HT-29 (cell line): ENCODE measurements at places on chromosomes 3 and 15.

- no peak for DNase-seq
Measured at GRCh38 chr3:69983546-69984265, 15.8 kb upstream of the SAMMSON start.

- DNase-seq = peak; percentile 55
Measured at GRCh38 chr3:128112357-128112968, 11.1 kb downstream of the RUVBL1 start.

DNA sequence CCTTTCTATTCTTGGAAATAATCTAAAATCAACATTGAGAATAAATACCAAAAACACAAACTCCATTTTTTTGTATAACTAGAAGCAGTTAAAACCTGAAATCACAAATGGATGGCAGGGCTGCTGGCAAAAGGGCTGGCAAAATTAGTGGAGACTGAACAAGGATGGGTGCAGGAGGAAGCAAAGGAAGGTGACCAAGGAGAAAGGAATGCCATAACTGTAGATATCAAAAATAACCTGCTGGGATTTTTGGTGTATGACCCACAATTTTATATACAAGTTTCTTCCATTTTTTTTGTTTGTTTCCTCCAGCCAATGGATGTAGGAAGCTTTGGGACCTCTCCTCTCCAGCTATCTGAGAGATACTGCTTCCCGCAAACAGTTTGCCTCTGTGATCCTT is 12.7 kb downstream of the CFAP44 start:
- no peak for DNase-seq

DNA sequence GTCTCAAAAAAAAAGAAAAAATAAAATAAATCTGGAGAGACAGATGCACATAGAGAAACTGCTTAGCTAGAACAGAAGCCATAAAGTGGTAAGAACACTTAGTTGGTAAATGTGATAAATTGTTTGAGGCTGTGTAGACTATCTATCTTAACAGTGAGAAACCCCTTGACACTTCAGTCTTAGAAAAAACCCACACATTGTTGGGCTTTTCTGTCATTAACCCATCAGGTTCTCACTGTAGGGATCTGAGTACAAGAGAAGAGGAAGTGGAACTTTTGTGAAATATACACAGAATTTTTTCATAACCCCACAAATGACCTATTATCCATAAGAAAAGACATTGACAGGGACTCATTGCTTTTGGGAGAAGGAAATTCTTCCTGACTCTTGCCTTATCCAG is 24.4 kb downstream of the TP63 start:
- no peak for DNase-seq

- no peak for DNase-seq
Measured at GRCh38 chr3:7428206-7428718, 567.3 kb downstream of the GRM7 start.
